ENCODE measurements at places on chromosomes 4 and X.

GRCh38 chr4:147777456-147778091 is 45.7 kb downstream of the ARHGAP10 start:
- no peak for DNase-seq

GRCh38 chr4:80279751-80280150 is 13.3 kb downstream of the FGF5 start:
- DNase-seq: no peak

- DNase-seq: no peak
These were observed 88.0 kb downstream of the FNIP2 start for GRCh38 chr4:158856852-158857251.

GRCh38 chrX:21972721-21973120 is 32.2 kb downstream of the SMS start:
- no peak for DNase-seq

DNA sequence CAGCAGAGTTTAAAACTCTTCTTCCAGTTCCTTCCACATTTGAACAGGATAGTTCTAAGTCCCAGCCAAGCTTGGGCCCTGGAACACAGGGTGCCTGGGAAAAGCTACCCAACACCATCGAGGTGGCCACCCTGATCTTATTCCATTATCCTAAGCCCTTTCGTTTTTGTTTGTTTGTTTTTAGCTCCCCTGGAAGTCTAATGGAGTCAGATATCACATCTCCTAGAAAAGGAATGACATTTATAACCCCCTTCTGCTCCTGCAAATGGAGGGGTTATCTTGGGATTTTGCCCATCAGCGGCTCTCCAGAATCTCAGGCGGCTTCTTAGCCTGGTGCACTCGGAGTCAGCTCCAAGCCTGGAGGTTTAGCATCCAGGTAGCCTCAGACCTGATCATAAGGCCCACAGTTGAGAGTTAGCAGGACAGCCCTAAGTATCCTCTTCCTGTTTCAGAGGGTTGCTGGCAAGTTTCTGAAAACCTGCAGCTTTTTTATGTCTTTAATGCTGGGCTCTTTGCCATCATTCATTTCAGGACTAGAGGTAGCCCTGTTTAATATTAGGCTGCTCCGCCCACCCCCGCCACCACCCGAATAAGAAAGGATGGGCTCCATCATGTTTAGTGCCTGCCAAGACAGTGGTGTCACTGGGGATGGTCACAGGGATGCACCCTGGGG is 230.0 kb upstream of the LNX1 start:
- no peak for DNase-seq

- no peak for DNase-seq
These were observed 10.3 kb downstream of the OCIAD1 start for GRCh38 chr4:48841045-48841827.

- no peak for DNase-seq
These were observed 622.7 kb downstream of the PCDH18 start for GRCh38 chr4:136909626-136910025.

- no peak for DNase-seq
These were observed 29.1 kb upstream of the GRSF1 start for GRCh38 chr4:70868778-70869177.

- no peak for DNase-seq
These were observed 687 bp downstream of the CDK16 start for GRCh38 chrX:47218920-47219815.

DNA sequence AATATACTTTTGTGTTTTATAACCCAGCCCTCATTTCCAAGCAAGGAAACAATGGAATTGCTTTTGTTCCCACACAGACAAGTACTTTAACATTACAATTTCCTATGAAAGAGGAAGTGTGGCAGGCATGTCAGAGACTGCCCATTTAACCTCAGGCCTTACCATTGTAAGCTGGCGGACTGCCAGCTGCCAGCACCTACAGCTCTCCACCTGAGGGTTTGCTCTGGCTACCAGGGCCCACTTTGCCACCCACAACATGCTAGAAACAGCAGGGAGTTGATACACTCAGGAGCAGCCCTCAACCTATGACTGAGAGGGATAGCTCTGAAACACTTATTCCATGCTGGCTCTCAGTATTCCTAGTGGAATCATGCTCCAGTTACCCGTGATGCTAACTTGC is 152.3 kb upstream of the PRDX4 start:
- no peak for DNase-seq

DNA sequence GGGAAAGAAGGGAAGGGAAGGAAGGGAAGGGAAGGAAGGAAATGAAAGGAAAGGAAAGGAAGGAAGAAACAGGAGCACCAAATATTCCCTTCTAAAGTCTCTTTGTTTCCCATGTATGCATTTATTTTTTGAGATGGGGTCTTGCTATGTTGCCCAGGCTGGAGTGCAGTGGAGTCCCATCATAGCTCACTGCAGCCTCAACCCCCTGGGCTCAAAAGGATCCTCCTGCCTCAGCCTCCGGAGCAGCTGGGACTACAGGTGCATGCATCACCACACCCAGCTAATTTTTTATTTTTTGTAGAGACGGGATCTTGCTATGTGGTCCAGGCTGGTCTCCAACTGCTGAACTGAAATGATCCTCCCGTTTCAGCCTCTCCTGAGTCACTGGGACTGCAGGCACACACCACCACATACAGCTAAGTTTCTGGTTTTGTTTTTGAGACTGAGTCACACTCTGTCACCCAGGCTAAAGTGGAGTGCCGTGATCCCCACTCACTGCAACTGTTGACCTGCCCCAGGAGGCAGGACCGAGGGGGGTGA is 102.8 kb downstream of the CRLF2 start:
- DNase-seq: no peak

DNA sequence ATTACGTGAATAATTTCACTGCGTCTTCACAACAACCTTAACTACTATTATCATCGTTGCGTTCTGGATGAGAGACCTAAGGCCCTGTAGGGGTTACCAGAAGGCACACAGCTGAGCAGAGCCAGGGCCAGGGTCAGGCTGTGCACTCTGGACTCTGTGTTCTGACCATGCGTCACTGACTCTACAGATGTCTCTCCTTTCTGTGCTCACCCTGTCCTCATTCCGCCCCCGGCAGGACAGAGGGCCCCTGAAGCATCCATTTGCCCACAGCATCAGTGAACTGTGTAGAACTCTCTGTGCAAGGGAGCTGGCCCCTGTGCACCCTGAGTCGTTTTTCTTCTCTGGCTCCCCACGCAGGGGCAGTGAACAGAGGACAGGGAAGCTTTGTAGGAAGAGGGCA is 21.3 kb downstream of the GPKOW start:
- DNase-seq: no peak

- DNase-seq: no peak
These were observed 55.9 kb upstream of the IL15 start for GRCh38 chr4:141580523-141580922.
